Activated T-cell treated with anti-CD3 and anti-CD28 coated beads, Interleukin-2, amount 50 U/mL, for 24 hours (primary cell): ENCODE measurements at places on chromosomes 11 and 22.

DNA sequence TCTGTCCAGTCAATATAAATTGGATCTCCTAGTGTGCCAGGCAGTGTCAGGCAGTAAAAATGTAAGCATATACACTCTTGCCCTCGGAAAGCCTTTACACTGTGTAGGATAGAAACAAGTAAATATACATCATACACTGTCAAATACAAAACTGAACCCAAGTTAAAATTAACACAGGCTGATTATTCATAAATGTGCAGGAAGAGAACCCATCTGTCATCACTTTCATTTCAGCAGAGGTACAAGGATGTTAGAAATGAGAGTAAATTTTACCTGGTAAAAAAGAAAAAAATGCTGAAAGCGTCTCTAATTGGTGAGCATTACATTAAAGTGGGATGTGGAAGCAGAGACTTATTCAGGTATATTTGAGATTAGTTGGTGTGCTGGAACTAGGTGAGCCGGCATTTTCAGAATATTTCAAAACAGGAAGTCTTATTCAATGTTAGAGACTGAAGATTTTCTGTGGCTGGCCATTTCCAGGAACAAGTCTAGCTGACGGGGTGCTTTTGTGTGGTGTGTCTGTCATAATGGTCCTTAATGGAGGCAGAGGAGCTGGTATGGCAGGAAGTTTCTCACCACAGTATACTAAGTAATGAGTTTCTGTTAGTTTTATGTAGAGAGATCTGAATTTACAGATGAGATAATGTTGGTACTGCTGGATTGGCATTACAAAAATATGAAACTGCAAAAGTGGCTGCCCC lies 192.6 kb downstream of the CASP12 start:
- peak; percentile 59 for DNase-seq

GRCh38 chr11:100930185-100930778 lies 199.3 kb downstream of the PGR start:
- no peak for DNase-seq

- DNase-seq = no peak
These were observed 2.5 kb downstream of the TCN2 start for GRCh38 chr22:30609260-30610185.

DNA sequence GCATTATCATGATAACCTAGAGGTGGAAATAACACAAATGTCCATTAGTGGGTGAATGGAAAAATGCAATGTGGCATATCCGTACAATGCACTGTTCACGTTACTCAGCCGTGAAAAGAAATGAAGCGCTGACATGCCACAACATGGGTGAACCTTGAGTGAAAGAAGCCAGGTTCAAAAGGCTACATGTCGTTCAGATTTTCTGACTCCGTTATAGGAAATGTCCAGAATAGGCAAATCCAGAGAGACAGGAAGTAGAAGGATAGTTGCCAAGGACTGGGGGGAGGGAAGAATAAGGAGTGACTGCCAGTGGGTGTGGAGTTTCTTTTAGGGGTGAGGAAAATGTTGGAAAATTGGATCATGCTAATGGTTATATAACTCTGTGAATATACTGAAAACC lies 133.8 kb downstream of the ATXN10 start:
- DNase-seq = no peak

GRCh38 chr11:3359092-3359824 lies 19.7 kb downstream of the ZNF195 start:
- no peak for DNase-seq

GRCh38 chr22:38240734-38241252 lies 32.0 kb downstream of the TMEM184B start:
- no peak for DNase-seq

- peak; percentile 78 for DNase-seq
These were observed 2.3 kb upstream of the DUSP8 start for GRCh38 chr11:1574238-1574932.

- no peak for DNase-seq
These were observed 334.5 kb upstream of the NCAM1 start for GRCh38 chr11:112626731-112627130.

- no peak for DNase-seq
These were observed 23.0 kb downstream of the PPIL2 start for GRCh38 chr22:21688706-21689381.

DNA sequence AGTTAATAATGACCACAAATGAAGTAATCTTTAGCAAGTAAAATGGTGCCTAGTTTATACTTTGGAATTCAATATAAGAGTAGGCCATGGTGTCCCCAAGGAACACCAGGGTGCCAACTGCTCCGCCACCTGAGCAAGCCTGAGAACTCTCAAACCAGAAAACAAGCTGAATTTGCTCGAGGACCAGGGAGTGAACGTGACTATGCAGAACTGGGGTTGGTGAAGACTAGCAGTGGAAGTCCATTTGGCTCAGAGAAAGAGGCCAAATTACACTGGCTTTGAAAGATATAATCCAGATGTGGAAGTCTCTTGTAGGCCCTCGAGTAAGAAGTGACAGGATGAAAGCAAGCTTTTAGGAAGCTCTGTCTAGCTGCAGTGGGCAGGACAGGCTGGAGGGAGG lies 8.7 kb upstream of the SMIM35 start:
- no peak for DNase-seq

- DNase-seq = no peak
These were observed 372.1 kb downstream of the FAT3 start for GRCh38 chr11:92596596-92597317.

DNA sequence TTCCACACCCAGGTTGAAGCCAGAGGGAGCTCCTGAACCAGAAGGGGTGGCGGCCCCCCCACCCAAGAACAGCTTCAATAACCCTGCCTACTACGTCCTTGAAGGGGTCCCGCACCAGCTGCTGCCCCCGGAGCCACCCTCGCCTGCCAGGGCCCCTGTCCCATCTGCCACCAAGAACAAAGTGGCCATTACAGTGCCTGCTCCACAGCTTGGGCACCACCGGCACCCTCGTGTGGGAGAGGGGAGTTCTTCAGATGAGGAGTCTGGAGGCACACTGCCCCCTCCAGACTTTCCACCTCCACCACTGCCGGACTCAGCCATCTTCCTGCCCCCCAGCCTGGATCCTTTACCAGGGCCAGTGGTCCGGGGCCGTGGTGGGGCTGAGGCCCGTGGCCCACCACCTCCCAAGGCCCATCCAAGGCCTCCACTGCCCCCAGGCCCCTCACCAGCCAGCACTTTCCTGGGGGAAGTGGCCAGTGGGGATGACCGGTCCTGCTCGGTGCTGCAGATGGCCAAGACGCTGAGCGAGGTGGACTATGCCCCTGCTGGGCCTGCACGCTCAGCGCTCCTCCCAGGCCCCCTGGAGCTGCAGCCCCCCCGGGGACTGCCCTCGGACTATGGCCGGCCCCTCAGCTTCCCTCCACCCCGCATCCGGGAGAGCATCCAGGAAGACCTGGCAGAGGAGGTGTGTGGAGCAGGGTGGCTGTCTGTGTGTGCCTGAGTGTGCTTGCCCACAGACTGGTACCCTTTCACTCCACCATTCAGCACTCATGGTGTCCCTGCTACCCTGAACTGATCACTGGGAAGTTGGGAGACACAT lies 6.7 kb downstream of the PHOX2A start:
- DNase-seq = no peak

DNA sequence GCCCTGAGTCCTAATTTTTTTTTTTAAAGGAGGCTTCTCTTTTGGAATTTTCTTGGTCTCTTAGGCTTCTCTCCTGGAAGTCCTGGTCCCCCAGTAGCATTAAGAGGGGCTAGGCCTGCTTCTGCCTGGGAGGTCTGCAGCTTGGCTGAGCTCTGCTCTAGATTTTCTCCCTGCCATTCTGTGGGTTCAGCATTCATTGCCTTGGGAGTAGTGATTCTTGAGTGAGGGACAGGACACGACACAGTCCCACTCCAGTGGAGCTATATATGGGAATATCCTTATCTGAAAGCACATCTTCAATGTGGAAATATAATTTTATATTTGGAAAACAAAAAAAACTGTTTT lies 3.7 kb downstream of the IGSF22 start:
- DNase-seq = no peak

DNA sequence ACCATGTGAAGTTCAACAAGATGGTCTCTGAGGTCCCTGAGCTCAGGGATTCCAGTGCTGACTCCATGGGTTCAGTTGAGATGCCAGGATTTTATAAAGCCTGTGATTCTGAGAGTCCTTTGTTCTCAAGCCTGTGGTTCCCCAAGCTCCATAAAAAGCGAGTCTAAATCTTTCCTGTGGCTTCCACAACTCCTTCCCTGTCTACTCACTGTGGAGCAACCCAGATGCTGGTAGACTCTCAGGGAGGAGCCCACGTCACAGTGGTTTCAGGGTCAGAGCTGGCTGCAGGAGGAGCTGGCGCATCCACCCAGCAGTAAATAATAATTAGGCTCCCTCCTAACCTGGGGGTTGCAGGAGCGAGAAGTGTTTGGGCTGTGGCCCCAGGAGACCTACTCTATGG lies 2.0 kb upstream of the RELT start:
- DNase-seq = no peak

DNA sequence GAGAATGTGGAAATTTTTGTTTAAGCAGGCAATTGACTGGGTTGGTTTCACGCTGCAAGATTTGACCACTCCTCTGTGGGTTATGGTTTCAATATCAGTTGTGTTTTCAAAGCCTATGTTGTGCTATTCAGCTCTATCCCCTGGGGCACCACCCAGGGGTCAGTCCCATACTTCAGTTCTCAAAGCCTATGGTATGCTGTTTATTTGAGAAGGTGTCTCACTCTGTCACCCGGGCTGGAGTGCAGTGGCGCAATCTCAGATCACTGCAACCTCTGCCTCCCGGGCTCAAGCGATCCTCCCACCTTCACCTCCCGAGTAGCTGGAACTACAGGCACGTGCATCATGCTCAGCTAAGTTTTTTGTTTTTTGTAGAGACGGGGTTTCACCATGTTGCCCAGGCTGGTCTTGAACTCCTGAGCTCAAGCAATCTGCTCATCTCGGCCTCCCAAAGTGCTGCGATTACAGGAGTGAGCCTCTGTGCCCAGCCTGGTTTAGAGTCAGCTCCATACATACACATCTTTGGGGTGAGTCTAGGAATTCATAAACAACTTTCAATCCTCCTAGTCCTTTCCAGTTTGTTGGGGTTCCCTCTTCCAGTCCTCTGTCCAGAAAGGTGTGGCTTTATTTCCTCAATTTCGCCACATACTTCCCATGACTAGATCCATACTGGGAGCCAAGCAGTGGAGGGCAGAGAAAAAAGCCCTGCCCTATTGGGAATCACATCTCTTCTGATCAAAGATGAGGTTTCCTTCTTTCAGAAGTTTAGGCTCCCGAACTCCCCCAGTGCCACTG lies 35.0 kb upstream of the MAPK1 start:
- no peak for DNase-seq

GRCh38 chr22:50320116-50320515 lies 6.7 kb downstream of the DENND6B start:
- DNase-seq = no peak

DNA sequence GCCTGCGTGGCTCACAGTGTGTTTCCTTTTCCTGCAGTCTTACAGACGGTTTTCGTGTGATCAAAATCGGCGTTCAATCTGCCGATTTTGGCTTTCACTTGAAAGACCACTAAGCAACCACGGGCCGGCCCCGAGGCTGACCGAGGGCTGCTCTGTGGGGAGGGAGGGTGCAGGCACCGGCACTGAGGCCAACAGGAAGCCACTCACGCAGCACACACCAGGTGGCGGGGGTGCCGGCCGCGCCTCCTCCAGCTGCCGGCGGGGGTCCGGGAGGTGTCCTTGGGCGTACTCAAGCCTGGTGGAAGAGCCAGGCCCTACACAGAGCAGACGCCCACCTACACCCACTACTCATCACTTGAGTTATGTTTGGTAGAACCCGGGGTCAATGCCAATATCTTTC lies 14.3 kb downstream of the TOLLIP start:
- no peak for DNase-seq

DNA sequence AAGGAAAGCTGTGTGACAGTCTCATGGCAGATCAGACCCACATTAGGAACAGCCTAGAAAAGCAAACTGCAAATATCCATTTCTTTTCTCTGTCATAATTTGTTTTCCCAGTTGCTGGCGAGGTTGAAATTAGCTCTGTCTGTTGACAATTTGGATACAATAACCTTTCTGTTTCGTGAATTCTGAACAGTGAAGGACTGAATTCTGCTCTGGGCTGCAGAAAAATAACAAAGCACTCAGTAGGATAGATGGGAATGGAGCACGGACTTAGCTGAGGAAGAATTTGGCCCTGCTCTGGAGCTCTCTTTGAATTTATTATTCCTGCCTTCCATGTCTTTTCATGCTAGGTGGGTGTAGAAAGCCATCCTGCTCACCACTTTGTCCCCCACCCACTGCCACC lies 140.3 kb downstream of the RRAS2 start:
- DNase-seq = no peak

- DNase-seq = no peak
These were observed 23.5 kb upstream of the ANKK1 start for GRCh38 chr11:113363996-113364641.

DNA sequence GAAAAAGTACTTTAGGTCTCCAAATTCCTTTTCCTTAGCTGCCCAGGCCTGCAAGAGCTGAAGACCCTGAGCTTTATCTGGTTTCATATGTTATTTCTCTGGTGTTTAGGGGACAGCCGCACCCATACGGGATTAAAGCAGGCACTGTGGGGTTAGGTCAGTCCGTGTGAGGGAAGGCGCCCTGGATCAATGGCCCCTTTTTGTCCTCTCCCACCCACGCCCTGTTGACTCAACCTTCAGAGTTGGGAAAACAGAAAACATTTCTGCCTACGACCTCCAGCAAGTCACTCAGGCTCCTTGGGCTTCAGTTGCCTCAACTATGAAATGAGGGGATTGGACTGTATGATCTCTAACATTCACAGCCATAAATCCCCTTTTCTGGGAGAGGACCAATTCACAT lies 55.2 kb upstream of the BARX2 start:
- DNase-seq = no peak

GRCh38 chr22:33842421-33843094 lies 77.7 kb downstream of the LARGE1 start:
- DNase-seq = no peak

DNA sequence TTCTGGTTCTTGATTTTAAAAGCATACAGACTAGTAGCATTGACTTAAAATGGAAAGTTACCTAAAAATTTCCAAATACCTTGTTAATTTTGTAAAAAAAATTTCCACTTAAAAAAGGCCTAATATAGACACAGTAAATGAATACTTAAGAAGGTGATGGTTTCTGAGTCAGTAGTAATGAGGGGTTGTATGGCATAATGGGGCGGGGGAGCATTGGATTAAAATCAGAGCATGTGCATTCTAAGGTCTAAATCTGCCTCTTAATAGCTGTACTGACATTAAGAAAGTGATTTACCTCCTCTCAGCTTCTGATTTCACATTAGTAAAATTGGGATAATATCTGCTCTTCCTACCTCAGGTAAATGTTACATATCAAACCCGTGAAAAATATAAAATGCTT lies 446.5 kb downstream of the AASDHPPT start:
- DNase-seq = no peak

DNA sequence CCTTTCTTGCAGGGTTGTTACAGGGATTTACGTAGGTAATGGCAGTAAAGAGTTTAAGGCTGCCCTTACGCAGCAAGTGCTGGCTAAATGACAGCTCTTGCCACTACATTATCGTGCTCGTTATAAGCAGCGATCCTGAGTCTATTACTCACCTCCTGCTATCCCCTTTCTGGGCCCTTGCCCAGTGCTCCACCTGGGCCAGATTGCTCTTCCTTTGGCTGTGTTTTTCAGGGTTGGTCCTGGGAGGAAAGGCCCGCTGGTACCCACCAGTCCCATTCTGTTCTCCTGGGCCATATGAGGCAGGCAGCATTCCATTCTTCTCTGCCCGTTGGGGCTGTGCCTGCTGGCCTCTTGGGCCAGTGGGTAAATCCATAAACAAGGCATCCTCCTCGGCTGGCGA lies 87.5 kb downstream of the C11orf58 start:
- no peak for DNase-seq
